Foreskin keratinocyte (primary cell): ENCODE measurements at places on chromosomes 2 and 18. TPM values are rescaled to one million over a fixed set of nuclear protein-coding genes. Genes with fewer than 3 reads are reported as not detected.

Gene KCTD1
- total RNA-seq, result 46.6 and 50.5 TPM in 2 replicates

Gene ELMOD3
- 14.1 and 14.8 TPM in 2 replicates for total RNA-seq

Gene RAB6C
- total RNA-seq, result not detected in 2 replicates

Gene TRPM8
- total RNA-seq, result 0.20 TPM in 1 of 2 replicates, not detected in the other

Gene C18orf54
- total RNA-seq, result 12.5 and 15.3 TPM in 2 replicates

Gene FRZB
- not detected in 2 replicates for total RNA-seq

Gene LINC00305
- not detected in 2 replicates for total RNA-seq

Gene TUBB8B
- 0.27 and 0.67 TPM in 2 replicates for total RNA-seq

Gene CNDP1
- total RNA-seq, result not detected in 2 replicates

Gene SLC4A5
- total RNA-seq, result 0.17 and 0.25 TPM in 2 replicates

Gene ZNF892
- 7.7 and 8.7 TPM in 2 replicates for total RNA-seq

Gene TMEM247
- not detected in 2 replicates for total RNA-seq

Gene BOLL
- not detected in 2 replicates for total RNA-seq

Gene RPRD1A
- total RNA-seq, result 53.6 and 57.1 TPM in 2 replicates

Gene ZNF519
- total RNA-seq, result 3.2 and 4.1 TPM in 2 replicates

Gene DYSF
- total RNA-seq, result 0.56 and 0.82 TPM in 2 replicates

Gene UGT1A7
- total RNA-seq, result 0.20 and 0.21 TPM in 2 replicates

Gene AGXT
- not detected in 2 replicates for total RNA-seq

Gene IRS1
- total RNA-seq, result 23.9 and 31.9 TPM in 2 replicates

Gene TMEM198
- 1.0 and 1.2 TPM in 2 replicates for total RNA-seq

Gene SULT1C4
- not detected in 2 replicates for total RNA-seq

Gene ESPNL
- total RNA-seq, result 0.25 and 0.92 TPM in 2 replicates

Gene EHD3
- total RNA-seq, result 12.4 and 13.2 TPM in 2 replicates

Gene SERPINB10
- total RNA-seq, result 0.07 and 2.3 TPM in 2 replicates

Gene SCYGR4
- not detected in 2 replicates for total RNA-seq

Gene WDR75
- total RNA-seq, result 39.9 and 49.6 TPM in 2 replicates

Gene LRRTM4
- not detected in 2 replicates for total RNA-seq

Gene C1GALT1C1L
- total RNA-seq, result 0.11 TPM in 1 of 2 replicates, not detected in the other

Gene DLGAP1
- under 0.01 TPM in 1 of 2 replicates, not detected in the other for total RNA-seq

Gene SLC39A10
- total RNA-seq, result 22.5 and 25.6 TPM in 2 replicates

Gene CCDC74B
- 4.9 and 9.7 TPM in 2 replicates for total RNA-seq

Gene ERBB4
- total RNA-seq, result not detected in 2 replicates

Gene CFAP65
- not detected in 2 replicates for total RNA-seq

Gene ANKRD30BL
- total RNA-seq, result not detected in 2 replicates

Gene SERPINB13
- total RNA-seq, result 5.9 and 6.0 TPM in 2 replicates

Gene INHA
- total RNA-seq, result 0.11 and 0.14 TPM in 2 replicates

Gene PTPRN
- total RNA-seq, result not detected in 2 replicates

Gene MSTN
- total RNA-seq, result not detected in 2 replicates

Gene TDRD15
- total RNA-seq, result not detected in 2 replicates

Gene AMER3
- total RNA-seq, result not detected in 2 replicates
